Activated naive CD8-positive, alpha-beta T cell treated with anti-CD3 and anti-CD28 coated beads for 36 hours (primary cell): ENCODE measurements at places on chromosomes 11 and 22. TPM values are rescaled to one million over a fixed set of nuclear protein-coding genes. Genes with fewer than 3 reads are reported as not detected.

GRCh38 chr11:1746956-1747752, 3.2 kb downstream of the IFITM10 start:
- peaks cover 25% of the 10 kb centered on the region for H3K27me3 ChIP-seq
- DNase-seq = no peak
- no peaks in the 10 kb centered on the region for H3K36me3 ChIP-seq
- H3K4me1 ChIP-seq = peaks cover 17% of the 10 kb centered on the region
- no peak overlapping the region for H3K4me3 ChIP-seq
- H3K27ac ChIP-seq = no peak overlapping the region

Gene GNAZ
- 0.43 TPM for total RNA-seq

DNA sequence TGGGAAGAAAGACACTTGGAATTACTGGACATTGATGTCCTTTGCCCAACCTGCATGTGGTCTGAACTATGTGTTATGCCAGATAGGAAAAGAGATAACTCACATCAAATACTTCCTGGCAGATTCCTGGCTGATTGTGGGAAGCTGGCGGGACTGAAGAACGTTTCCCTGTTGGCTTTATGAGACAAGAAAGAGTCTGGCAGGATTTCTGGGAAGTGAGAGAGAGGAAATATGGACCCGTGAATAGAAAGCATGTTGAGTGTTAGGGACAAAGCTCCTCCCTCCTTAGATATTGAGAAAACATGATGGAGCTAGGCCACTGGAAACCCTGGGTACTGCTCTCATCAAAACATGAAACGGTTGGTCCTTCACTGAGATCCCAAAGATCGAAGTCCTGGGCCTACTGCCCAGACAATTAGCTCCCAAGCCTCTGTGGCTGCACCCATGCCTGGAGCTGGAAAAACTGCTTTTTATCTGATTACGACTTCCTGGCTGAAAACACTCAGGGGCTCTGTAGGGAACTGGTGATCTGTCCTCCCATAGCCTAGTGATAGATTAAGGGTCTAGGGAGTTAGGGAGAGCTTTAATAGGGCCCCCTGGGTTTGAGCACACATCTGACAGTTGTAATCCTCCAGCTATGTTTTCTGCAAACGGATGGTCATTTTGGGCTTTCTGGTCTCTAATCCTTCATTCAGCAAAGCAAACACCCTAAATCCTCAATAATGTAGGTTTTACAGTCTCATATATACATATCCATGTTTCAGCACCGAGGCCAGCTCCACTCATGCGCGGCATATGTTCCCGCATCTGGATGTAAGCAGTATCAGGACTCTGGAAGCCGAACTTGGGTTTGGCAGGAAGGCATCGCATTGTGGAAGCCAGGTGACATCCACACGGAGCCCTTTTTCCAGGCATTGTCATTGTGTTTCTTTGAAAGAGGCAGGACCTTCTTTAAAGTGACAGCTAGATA, 6.1 kb upstream of the B3GAT1 start:
- no peak for DNase-seq
- no peak overlapping the region for H3K27ac ChIP-seq
- no peaks in the 10 kb centered on the region for H3K36me3 ChIP-seq

DNA sequence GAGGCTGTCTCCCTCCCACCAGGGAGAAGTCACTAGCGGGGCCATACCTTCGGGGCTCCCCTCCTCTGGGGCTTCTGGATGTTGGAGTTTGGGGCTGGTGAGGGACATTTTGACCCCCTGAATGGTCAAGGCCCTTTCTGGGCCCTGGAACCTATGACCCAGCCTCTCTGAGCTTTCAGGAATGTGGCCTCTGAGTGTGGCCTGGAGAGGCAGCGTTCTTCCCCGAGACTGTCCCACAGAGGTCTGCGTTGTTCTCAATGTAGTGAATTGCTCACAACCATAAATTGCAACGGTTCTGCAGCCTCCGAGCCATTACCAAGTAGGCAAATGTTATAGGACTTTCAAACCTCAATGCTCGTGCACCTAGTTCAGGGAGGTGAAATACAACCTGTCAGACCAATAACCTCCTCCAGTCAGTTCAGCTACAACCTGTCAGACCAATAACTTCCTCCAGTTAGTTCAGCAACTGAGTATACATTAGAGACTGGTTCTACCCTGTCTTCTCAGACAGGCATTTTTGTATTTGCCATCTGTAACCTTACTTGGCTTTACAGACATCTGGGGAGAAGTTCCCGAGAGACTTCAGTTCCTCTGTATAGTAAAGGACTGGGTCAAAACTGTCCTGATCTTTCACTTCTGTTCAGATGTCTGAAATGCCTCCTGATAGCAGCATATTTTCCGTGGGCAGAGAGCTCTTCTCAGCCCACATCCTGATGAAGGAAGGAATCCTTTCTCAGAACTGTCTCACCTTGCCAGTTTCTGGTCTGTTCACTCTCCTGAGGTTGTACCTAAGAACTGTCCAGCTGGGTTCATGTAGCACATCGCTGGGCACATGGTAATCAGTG, 34.2 kb downstream of the MICAL2 start:
- no peaks in the 10 kb centered on the region for H3K27me3 ChIP-seq
- no peak for DNase-seq
- H3K4me3 ChIP-seq = no peak overlapping the region
- peaks cover 26% of the 10 kb centered on the region for H3K36me3 ChIP-seq
- peak overlapping the region; percentile 72 for H3K27ac ChIP-seq

Gene LDHAL6A
- total RNA-seq = not detected

Gene OR5I1
- total RNA-seq = not detected

GRCh38 chr11:13947379-13947778, 15.1 kb upstream of the SPON1 start:
- no peak overlapping the region for H3K27ac ChIP-seq
- H3K36me3 ChIP-seq = no peaks in the 10 kb centered on the region
- no peaks in the 10 kb centered on the region for H3K27me3 ChIP-seq
- DNase-seq = no peak
- no peak overlapping the region for H3K4me3 ChIP-seq
- H3K4me1 ChIP-seq = peaks cover 19% of the 10 kb centered on the region

DNA sequence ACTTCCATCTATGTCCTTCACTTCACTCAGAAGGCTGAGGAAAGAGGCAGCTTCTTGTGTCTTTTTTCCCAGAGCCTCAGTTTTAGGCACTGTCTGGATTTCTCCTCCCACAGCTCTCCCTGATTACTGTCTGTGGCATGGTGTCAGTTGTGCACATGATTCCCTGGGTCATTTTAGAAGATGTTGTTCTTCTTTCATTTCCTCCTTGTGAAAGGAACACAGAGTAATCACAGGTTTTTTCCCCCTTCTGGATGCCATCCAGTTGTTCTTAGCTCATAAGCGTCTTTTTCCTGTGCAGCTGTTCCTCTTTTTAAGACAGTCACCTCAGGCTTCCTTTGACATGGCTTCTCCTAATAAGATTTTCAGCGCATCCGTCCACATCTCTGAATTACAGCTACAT, 212.2 kb downstream of the FAM181B start:
- no peak for DNase-seq
- H3K36me3 ChIP-seq = no peaks in the 10 kb centered on the region
- no peak overlapping the region for H3K4me3 ChIP-seq
- H3K4me1 ChIP-seq = no peaks in the 10 kb centered on the region
- no peaks in the 10 kb centered on the region for H3K27me3 ChIP-seq

DNA sequence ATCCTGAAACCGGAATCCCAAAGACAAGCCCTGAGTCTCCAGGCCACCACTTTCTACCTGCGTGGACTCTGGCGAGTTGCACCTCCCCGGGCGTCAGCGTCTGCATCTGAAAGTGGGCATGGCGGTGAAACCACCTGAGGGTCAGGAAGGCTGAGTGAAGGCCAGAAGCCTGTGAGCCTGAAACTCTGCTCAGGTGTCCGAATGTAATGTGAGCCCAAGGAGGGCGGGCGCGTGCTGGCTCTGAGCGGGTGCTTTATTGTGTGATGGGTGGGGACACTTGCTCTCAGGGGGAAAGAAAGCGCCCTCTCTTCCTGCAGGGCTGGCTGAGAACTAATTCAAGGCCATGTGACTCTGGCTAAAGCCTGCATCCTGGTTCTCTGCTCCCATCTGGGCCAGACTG, 135.6 kb downstream of the ST3GAL4 start:
- H3K4me3 ChIP-seq = no peak overlapping the region
- no peaks in the 10 kb centered on the region for H3K4me1 ChIP-seq
- H3K36me3 ChIP-seq = no peaks in the 10 kb centered on the region
- DNase-seq = no peak

Gene ADAMTS15
- total RNA-seq = not detected

Gene OR9G4
- total RNA-seq = not detected

- H3K36me3 ChIP-seq = no peaks in the 10 kb centered on the region
- H3K27me3 ChIP-seq = peaks cover 4% of the 10 kb centered on the region
- H3K4me3 ChIP-seq = no peak overlapping the region
- no peaks in the 10 kb centered on the region for H3K4me1 ChIP-seq
- no peak overlapping the region for H3K27ac ChIP-seq
Measured at GRCh38 chr11:1072116-1072820, 2.4 kb upstream of the MUC2 start.

DNA sequence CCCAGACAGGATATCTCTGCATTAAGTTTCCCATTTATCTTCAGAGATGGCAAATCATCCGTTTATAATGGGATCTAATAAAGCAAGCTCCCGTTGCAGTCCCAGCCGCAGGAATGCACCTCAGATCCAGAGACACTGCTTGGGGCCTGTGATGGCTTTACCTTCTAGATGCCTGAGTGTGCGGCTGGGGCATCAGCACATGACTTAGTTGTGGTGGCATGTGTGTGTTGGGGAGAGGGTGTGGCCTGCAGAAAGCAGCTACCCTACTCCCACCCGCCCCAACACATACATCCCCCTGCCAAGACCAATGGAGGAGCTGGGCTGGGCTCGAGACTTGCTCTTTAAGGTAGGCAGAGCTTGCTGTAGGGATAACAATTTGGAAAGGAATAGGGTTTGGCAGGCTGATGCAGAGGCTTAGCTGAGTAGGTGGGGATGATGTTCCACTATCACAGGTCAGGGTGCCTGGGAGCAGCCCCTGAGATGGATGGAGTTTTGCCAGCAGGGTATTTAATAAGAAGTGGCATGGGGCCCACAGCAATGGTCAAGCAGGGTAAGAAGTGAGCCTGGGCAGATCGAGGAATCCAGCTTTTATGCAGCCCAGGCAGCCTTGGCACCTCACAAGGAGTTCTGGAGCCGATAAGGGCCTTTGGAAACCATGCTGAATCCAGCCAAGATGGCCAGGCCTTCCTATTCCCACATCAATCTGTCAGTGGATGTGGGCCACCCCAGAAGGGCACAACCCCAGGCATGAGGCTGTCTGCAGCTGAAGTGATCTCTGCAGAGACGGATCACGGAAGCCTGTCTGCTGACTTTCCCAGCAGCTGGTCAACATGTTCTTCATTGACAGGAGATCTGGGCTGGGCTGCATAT, 601.3 kb downstream of the BUD13 start:
- H3K27me3 ChIP-seq = peaks cover 4% of the 10 kb centered on the region
- no peak overlapping the region for H3K4me3 ChIP-seq
- no peak for DNase-seq
- H3K27ac ChIP-seq = no peak overlapping the region
- no peaks in the 10 kb centered on the region for H3K36me3 ChIP-seq

Gene ADSL
- total RNA-seq = 178 TPM

GRCh38 chr22:24978308-24978707, 25.8 kb downstream of the KIAA1671 start:
- H3K36me3 ChIP-seq = no peaks in the 10 kb centered on the region
- H3K4me3 ChIP-seq = no peak overlapping the region
- no peaks in the 10 kb centered on the region for H3K4me1 ChIP-seq
- peaks cover 5% of the 10 kb centered on the region for H3K27me3 ChIP-seq
- H3K27ac ChIP-seq = no peak overlapping the region
- DNase-seq = no peak

- peak overlapping the region; percentile 66 for H3K4me3 ChIP-seq
- peaks cover 16% of the 10 kb centered on the region for H3K4me1 ChIP-seq
- H3K27ac ChIP-seq = peak overlapping the region; percentile 92
- H3K27me3 ChIP-seq = peaks cover 4% of the 10 kb centered on the region
Measured at GRCh38 chr11:69166218-69167115, 10.7 kb downstream of the SMIM38 start.
